ENCODE measurements at places on chromosomes 4 and X.

DNA sequence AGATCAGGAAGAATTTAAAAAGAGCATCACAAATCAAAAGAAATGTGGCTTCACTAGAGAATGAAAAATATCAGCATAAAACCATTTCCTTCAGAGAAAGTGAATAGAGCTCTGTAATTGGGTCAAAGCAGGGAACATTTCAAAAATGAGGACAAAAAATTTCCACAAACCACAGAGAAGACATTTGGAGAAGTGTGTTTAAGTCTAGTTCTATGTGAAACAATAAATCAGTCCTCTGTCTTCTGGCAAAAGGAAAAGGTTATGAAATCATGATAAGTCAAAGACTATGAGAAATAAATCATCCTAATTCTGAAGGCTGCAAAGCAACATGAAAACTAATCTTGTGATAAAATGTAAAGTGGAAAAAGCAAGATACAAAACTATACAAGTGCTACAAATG lies 27.9 kb downstream of the SMPX start:
- no peak for DNase-seq

DNA sequence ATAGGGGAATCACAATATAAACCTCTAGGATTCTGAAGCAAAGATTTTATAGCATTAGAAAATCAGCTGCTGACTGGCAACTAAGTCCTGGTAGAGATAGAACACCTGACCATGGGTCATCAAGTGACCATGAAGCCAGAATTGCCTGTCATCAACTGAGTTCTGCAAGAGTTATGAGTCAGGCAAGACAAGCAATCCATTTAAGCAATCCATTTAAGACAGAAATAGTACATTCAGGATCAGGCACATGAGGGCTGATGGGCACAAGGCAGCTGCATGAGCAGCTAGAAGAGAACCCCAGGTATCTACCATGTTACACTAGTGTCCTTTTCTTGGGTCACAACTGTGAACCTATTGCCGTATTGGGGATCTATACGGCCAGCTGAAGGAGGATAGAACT lies 98.9 kb downstream of the SPRY1 start:
- no peak for DNase-seq

GRCh38 chr4:158949099-158949498 lies 153.8 kb upstream of the RAPGEF2 start:
- no peak for DNase-seq

- no peak for DNase-seq
These were observed 59.5 kb downstream of the APBB2 start for GRCh38 chr4:41154814-41155177.

DNA sequence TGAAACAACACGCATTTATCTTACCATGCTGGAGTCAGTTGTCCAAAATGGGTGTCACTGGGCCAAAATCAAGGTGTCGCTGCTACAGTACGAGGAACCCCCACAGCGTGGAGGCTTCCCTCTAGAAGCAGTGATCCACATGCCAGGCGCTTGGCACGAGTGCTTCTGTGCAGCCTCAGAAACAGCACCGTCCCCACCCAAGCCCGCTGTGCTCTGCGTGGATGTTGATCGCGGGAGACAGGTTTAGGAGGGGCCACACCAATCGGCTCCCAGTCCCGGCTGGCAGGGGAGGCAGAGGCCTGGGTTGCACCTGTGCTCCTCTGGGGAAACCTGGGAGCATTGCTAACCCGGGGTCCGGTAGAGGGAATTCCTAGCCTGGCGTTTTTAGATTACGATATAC lies 165.5 kb upstream of the PSAPL1 start:
- no peak for DNase-seq

GRCh38 chr4:114690571-114690970 lies 92.0 kb downstream of the UGT8 start:
- DNase-seq, result no peak

GRCh38 chr4:88522702-88523324 lies 763 bp downstream of the PYURF start:
- peak; percentile 66 for DNase-seq

- DNase-seq, result no peak
These were observed 169.9 kb downstream of the BANK1 start for GRCh38 chr4:101960431-101960830.

GRCh38 chr4:168832763-168833575 lies 177.1 kb downstream of the CBR4 start:
- peak; percentile 58 for DNase-seq

DNA sequence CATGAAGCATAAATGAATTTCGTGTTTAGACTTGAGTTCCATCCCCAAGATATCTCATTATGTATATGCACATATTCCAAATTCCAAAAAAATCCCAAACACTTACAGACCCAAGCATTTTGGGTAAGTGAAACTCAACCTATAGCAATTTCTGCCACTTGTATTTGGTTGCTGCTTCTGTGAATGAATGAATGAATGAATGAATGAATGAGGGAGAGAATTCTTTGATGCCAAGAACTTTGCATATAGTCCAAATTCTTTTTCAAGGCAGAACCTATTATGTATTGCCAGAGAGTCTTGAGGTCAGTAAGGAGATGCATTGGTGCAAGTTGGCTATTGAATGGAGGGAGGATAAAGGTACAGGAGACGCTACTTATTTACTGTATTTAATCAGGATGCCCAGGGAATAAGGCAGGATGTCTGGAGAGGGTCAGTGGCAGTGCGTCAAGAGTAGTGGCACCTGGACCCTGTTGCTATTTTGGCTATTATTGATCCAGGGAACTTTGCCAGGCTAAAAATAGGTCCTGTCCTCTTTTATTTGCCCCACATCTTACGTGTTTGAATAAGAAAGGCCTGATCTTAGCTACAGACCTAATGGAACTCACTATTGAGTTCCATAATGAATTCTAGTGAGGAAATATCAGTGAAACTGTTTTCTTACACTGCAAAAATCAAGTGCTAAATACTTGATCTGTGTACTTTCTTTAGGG lies 33.9 kb downstream of the ANAPC4 start:
- no peak for DNase-seq

- no peak for DNase-seq
These were observed 27.7 kb downstream of the LARP7 start for GRCh38 chr4:112664611-112665010.

DNA sequence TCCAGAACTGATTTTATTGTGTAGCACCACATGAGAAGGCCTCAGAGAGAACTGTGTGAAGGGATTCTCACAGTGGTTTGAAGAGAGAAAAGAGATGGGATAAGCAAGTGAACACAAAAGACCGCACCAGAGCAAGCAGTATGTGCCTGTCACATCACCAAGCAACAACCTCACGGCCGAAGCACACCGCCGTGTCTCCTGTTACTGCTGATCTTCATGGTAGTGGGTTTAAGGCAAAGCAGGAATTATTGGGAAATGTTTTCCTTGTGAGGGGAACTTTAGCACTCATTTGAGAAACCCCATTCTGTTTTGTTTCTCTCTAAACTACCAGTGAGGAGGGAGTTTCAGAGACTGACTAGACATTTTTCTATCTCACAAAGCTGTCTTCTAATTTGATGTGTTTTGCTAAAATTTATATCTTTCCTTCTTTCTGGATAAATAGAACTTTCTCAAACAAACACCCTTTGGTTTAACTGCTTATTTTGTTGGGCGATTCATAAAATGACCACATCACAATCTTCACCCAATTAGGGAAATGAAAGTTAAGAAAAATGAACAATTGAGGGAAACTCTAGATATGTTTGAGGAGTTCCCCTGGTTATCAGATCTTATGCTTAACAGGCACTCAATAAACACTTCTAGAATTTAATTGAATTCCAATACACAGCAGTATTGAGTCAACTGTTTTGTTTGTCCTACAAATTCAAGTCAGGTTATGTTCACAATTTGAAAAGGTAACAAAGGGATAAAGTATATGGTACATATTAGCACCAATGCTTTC lies 16.5 kb downstream of the SH3KBP1 start:
- DNase-seq, result no peak

GRCh38 chr4:179817317-179817716 lies 2375.1 kb upstream of the AGA start:
- DNase-seq, result no peak

- DNase-seq, result no peak
These were observed 84.5 kb downstream of the GATB start for GRCh38 chr4:151676301-151676700.

- no peak for DNase-seq
These were observed 509.6 kb downstream of the PACRGL start for GRCh38 chr4:21209860-21210259.

- DNase-seq, result no peak
These were observed 181.5 kb downstream of the GC start for GRCh38 chr4:71602289-71602900.

DNA sequence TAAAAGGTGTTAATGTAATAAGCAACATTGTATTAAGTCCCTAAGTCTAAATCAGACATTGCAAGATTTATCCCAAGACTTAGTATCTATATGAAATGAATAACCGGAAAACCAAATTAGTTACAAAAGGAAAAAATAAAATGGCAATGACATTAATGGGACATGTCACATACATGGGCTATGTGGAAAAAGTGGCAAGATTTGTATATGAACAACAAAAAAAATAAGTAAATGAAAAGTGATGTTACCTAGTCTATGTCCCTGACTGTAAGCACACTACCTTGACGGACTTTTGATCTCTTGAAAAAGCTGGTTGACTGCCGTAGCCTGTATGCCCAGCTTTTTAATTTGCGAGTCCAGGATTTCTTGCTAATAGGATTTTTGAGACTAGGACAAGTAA lies 55.5 kb upstream of the FAM120C start:
- no peak for DNase-seq

DNA sequence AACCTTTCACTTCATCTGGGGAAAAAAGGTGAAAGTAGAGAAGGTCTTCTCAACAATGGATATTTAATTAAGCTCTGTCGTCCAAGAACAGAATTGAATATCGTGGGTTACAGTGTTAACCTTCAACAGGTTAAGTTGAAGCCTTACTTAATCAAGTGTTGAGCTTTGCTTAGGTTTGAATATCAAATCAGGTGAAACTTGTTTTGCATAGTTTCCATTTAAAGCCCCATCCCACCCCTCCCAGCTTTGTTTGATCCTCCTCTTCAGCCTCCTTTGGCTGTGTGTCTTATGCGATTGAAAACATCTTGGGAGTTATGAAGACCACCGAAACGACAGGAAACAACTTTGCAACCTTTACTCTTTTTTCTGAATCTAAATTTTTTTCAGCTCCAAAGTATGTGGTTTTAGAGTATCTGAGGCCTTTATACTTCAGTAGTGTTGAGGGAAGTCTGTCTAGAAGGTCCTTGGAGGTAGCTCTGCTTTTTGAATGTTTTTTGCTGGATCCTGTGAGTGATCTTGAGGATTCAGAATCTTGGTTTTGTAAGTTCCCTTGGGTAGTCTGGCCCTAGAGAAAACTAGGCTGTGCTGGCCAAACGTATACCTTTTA lies 39.1 kb downstream of the MCUB start:
- no peak for DNase-seq

GRCh38 chr4:102734591-102735385 lies 26.0 kb downstream of the MANBA start:
- DNase-seq, result no peak

DNA sequence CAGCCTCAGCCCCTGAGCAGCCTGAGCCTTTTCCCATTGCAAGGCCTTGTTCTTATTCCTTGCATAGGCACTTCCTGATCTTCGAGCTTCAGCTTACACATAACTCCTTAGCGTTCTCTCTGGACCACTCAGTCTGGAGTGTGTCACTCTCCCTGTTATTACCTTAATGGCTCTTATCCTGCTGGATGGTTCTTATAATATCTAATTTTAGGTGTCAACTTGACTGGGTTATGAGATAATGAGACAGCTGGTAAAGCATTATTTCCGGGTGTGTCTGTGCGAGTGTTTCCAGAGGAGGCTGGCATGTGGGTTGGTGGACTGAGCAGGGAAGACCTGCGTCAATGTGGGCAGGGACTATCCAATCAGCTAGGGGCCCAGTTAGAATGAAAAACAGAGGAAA lies 75.7 kb downstream of the HAUS3 start:
- no peak for DNase-seq

DNA sequence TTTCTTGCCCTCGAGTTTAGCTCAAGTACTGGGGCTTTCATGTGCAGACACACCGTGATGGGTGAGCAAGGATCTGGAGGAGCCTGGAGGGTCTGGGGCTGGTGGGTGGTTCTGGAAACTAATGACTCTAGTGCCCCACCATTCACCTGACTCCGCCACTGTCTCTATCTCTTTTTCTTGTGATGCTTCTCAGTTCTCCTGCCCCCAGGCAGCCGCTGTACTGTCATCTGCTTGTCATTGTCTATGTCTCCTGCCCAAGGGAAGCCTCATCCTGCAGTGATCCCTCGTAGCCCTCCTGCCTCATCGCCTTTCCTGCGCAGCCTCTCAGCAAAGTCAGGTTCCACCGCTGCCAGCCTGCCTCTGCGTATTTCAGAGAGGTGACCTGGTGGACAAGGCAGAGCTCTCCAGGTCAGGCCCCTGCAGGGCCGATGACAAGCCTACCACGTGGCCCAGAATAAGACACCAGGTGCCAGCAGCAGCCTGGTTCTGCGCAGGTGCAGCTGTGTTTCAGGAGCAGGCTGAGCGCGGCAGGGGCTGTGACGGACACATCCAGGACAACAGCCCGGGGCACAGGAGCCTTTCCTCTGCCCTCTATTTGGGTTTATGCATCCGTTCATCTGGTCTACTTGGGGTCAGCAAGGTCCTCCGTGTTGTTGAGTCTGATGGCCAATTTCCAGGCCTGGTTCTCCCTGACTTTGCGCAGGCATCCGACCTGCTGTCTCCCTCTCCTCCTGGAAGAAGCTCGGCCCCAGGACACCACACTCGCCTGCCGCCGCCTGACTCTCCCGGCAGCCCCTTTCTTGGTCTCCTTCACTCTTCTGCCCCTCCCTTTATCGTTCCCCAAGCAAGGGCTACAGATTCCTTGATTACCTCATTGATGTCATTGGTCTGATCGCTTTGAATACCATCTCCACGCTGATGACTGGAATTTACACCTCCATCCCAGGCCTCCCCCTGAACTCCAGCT lies 30.9 kb upstream of the CDKN2AIP start:
- DNase-seq, result no peak

DNA sequence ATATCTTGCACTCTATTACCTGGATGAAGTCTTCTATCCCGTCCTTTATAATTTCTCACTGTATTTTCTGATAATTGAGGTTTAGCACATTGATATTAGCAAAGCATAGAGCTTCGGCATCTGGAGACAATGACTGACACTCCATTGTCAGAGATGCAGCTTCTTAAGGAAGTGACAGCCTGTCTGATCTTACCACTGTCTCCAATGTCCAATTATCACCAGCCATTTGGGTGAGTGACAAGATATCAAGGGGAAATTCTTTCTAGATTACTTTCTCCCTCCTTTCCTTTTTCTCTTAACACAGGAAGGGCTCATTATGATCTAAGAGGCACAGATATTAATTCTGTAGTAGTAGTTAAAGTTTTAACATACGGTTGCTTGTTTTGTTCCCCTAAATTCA lies 86.4 kb downstream of the LDB2 start:
- DNase-seq, result no peak

- DNase-seq, result no peak
These were observed 716 bp downstream of the FHIP1A start for GRCh38 chr4:151409470-151410313.

- DNase-seq, result no peak
These were observed 232.7 kb upstream of the NR3C2 start for GRCh38 chr4:148674876-148675275.

Measured in HAP-1 (cell line).